CD4-positive, alpha-beta T cell treated with Interferon alpha-2 for 1 hour (primary cell): ENCODE measurements at places on chromosomes 11 and 22.

GRCh38 chr11:112735470-112735869 lies 225.8 kb upstream of the NCAM1 start:
- DNase-seq: no peak

GRCh38 chr22:28909375-28909774 lies 26.0 kb downstream of the ZNRF3 start:
- DNase-seq: no peak

DNA sequence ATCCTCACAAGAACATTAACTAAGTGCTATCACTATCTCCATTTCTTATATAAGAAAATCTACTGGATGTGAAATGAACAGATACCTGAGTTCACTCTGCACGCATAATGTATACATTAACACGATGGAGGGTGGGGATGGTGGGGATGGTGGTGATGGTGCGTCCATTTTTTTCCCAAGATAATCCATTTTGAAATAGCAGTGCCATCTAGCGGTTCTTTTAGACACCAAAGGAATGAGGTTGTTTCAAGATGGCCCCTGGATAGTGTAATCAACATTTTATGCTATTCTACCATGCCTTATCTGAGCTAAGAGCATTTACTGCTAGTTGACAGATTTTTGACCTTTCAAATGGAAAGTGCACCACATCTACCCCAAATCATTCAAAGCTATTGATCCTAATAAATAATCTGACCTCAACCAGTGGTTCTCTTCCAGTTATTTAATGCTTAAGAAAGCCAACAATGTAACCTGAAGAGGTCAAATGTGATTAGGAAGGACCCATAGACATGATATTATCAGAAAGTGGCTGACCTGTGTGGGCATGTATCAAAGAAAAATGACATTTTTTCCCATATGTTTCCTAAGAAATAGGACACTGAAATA lies 714.7 kb upstream of the TENM4 start:
- DNase-seq: no peak

DNA sequence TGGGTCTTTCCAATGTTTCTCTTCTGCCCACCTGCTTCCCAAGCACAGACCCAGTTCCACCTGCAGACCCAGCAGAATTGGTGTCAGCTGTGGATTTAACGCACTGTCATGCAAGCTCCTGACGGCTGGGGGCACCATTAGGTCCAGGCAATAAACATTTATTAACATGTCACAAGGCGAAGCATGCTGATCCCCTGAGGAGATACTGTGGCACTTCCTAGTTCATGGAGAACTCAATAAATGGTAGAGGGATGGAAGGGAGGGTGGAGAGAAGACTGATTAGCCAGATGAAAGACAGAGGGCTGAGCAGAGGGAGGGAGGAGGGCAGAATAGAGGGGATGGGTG lies 68.3 kb upstream of the TSPAN18 start:
- no peak for DNase-seq

DNA sequence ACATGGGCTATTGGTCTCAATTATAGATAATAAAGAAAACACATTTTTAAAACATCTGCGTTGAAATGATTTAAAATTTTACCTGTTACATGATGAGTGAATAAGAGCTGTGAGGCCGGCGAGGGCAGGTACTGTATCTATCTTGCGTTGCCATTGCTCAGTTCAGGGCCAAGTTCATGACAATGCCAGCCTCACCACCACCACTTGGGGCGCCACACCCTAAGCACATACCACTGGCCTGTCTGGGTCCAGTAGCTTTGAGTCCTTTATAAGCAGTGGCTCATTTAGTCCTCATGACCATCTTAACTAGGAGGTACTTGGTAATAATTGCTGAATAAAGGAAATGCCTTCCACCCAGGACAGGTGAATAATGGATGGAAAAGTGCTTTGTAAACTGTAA lies 14.5 kb upstream of the MB start:
- DNase-seq: peak; percentile 27

DNA sequence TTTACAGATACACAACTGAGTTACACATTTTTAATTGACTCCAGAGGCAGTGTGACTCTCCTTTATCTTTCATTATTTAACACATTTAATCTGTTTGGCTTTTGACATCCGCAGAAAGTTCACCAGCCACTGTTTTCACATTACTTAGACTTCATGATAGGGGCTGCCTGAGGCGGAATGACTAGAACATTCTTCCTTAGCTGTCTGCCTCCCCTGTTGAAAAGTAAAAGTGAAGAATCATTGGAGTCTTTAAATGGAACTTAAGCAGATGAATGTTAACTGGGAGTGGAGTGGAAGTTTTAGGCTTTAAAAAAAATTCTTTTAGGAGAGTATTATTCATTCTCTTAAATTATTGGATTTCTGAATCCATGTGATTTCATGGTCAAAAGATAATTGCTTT lies 229.2 kb upstream of the MTNR1B start:
- no peak for DNase-seq

DNA sequence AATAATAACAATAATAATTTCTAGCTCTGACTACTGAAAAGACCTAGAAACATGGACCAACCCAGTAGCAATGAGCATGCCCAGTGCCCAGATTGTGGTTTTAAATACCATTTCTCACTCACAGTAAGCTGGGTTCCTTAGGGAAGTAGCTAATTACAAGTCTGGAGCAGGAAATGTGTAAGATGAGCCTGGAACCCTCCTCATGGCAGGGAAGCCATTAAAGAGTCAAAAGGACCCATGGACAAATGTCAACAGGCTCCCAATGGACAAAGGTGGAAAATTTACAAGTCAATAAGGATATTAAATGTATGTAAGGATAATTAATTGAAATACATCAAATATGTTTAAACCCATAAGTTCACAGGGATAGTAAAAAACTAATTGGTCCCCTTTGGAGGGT lies 10.6 kb upstream of the CSNK2A3 start:
- no peak for DNase-seq

GRCh38 chr22:43995057-43995685 lies 28.9 kb upstream of the PARVB start:
- DNase-seq: no peak

DNA sequence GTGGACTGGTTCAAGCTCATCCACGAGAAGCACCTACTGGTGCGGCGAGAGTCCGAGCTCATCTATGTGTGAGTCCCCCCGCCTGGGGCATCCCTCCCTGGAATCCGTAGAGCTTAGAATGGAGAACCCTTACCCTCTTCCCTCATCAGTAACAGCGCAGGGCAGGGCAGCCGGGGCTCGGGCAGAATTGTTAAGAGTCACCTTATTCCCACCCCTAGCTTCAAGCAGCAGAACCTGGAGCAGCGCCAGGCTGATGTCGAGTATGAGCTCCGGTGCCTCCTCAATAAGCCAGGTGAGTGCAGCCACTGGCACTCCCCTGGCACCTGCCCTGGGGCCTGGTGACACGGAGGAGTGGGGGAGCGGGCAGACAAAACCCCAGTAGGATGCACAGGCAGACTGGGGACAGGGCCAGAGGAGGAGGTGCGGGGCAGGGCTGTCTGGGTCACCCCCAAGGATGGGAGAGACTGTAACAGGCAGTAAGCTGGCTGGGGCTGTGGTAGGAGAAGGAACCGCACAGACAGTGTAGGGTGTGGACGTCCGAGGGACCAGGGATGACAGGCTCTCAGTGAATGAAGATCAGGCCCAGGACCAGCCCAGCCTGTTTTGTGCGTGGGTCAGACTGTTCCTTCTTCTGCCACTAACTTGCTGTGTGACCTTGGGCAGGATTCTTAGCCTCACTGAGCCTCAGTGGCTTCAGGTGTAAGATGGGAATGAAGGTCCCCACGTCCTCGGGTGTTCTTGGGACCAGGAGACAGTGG lies 20.4 kb downstream of the C22orf23 start:
- no peak for DNase-seq

GRCh38 chr22:43530349-43531201 lies 118.8 kb downstream of the MPPED1 start:
- DNase-seq: no peak
